ENCODE measurements at places on chromosomes 1 and 21.

GRCh38 chr1:114113411-114114184 lies 40.1 kb downstream of the SYT6 start:
- no peak for DNase-seq

- DNase-seq: no peak
Measured at GRCh38 chr1:19441048-19441780, 44.1 kb downstream of the CAPZB start.

- no peak for DNase-seq
Measured at GRCh38 chr1:17667641-17668040, 87.5 kb upstream of the ACTL8 start.

GRCh38 chr1:14341147-14341546 lies 257.3 kb upstream of the KAZN start:
- DNase-seq: no peak

DNA sequence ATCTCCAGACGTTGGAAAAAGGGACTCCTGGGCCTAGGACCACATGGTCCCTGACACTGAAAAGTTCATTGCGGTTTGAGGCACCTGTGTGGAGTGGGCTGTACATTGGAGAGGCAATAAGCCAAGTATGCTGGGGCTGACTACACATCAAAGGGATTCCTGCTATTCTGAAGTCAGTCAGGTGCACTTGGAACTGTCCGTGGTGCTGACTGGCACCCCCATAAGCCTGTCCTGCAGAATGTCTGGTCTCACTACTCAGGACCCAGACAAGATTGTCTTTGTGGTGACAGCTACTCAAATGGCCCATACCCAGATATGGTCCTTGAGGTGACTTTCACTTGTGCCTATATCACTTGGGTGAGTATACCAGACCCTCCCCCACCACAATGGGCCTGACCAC lies 150.6 kb downstream of the RWDD3 start:
- DNase-seq: no peak

DNA sequence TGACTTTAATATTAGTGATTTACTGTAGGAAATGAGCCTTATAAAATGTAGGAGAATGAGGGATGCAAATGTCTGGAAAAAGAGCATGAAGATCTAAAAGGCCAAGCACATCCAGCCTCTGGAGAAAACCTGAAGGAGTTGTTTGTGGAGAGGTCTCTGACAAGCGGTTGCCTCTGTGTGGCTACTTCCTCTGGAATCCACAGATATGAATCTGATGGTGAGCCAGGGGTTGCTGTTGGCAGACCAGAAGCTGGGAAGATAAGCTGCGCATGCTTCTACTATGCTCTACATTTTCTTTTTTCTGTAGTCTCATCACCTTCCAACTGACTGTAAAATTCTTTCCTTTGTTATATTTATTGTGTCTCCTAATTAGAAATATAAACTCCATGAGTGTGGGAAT lies 248.6 kb downstream of the OLFM3 start:
- no peak for DNase-seq

GRCh38 chr1:87449348-87449963 lies 120.8 kb downstream of the LMO4 start:
- DNase-seq: no peak

DNA sequence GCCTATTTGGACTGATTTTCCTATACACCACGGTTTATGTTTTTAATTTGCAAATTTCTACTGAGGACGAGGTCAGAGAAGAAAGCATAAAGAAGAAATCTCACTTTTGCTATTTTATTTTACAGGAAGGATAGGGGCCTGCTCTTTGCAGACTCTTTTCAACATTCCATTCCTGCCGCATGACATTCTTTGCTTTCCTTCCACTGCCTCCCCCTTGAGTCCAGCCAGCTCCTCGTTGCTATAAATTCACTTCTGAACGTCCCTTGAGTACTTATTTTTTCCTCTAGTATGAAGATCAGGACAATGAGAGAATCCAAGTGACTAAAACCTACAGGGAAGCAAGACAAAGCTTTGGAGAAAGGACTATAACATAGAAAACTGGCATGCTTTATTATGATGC lies 53.4 kb upstream of the PTGFR start:
- no peak for DNase-seq

DNA sequence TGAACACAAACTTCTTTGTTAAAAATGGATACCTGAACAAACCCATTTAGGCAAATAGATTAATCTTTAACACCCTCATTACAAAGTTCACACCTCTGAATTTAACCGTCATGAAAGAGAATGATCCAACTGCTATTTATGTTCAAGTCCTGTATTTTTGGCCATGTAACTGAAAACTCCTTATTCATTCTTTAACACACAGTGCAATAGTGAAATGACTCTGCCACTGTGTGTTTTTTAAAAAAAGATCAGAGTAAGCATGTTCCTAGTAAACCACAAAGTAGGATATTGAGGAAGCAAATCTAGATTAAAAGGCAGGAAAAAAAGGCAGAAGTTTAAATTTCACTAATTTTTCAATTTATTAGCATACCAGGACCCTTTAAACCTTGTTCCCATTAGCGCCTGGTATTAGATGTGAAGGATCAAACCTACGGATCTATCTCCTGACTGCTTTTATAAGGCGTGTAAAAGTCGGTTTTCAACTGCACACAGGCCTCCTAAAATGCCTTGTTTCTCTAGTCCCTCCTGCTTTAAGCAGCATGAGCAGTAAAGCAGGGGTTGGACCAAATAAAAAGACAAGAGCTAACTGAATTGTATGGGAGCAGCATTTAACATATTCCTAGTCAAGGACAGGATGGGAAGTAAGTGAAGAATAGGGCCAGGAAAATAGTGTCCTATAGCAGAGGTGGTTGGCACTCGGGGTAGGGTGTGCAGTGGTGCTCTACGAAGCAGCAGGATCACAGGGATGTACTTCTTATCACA lies 33.4 kb downstream of the NUCKS1 start:
- DNase-seq: no peak

DNA sequence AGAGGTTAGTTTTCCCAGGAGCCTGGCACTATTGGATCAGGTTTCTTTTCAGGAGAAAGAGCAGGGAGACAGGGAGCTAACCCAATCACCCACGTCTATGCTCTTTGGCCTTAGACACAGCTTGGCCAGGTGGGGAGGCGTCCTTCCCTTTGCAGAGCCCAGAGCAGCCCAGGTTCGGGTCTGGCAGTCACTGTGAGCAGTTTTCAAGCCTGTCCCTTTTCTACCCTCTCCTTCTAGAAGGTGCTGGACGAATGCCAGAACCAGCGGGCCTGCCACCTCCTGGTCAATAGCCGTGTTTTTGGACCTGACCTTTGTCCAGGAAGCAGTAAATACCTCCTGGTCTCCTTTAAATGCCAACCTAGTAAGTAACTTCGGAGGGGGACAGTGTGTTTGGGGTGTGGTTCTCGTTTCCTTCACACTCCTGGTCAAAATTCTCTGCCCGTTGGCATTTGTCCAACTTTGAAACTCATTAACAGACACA lies 44.9 kb downstream of the EVA1C start:
- no peak for DNase-seq

DNA sequence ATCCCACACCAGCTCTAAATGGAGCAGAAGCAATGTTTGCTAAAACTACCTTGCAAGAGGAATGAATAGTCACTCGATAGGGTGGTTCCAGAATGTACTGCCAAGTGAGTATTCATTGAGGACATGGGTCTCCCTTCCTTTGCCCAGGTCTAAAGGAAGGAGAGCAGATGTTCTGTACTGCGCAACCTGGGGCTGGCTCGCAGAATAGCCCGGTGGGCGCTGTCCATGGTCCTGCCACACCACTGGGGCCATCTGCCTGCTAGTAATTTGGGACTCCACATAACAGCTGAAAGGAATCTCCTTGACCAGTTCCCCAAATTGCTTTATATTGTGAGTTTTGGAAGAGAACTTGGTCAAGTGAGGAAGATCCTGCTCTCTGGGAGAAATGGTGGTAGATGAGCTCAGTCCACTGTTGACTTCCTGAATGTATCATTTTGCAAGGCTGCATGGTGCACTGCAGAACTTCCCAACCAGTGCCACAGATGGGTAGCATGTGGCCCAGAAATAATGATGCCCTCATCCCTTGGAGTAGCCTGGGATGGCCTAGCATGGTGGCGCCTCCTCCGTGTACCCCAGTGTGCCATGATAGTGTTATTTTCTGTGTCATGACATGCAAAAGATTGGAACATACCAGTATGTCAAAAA lies 5.7 kb downstream of the SLC6A17 start:
- DNase-seq: no peak

Data from WERI-Rb-1 (cell line).